HT1080 (cell line): ENCODE measurements at places on chromosomes 1 and 21. TPM values are rescaled to one million over a fixed set of nuclear protein-coding genes. Genes with fewer than 3 reads are reported as not detected.

The OR2L3 gene
- not detected in 2 replicates for total RNA-seq

The LCE2A gene
- total RNA-seq: 0.47 and 3.0 TPM in 2 replicates

The CFHR3 gene
- total RNA-seq: 0.20 and 0.76 TPM in 2 replicates

The PCP4 gene
- total RNA-seq: not detected in 2 replicates

The RASAL2 gene
- 28.7 and 29.7 TPM in 2 replicates for total RNA-seq

The ANKRD34A gene
- total RNA-seq: 0.94 and 1.1 TPM in 2 replicates

The REN gene
- total RNA-seq: not detected in 2 replicates

The CYP4B1 gene
- total RNA-seq: not detected in 2 replicates

The TNN gene
- total RNA-seq: 0.06 TPM in 1 of 2 replicates, not detected in the other

The CD101 gene
- 0.03 and 0.06 TPM in 2 replicates for total RNA-seq

The BACE2 gene
- total RNA-seq: 37.6 and 46.0 TPM in 2 replicates

The SH3GLB1 gene
- 27.4 and 41.4 TPM in 2 replicates for total RNA-seq

The OR10K2 gene
- total RNA-seq: not detected in 2 replicates

The TMEM51 gene
- 14.5 and 19.9 TPM in 2 replicates for total RNA-seq

The LAMTOR2 gene
- total RNA-seq: 67.1 and 78.0 TPM in 2 replicates

The MLLT11 gene
- total RNA-seq: 8.8 and 9.8 TPM in 2 replicates

The RXFP4 gene
- total RNA-seq: 0.55 TPM in 1 of 2 replicates, not detected in the other

The LGR6 gene
- 0.10 TPM in 1 of 2 replicates, not detected in the other for total RNA-seq

The ANGPTL7 gene
- not detected in 2 replicates for total RNA-seq

The TEKT2 gene
- total RNA-seq: not detected in 2 replicates

The MCOLN3 gene
- 3.7 and 4.1 TPM in 2 replicates for total RNA-seq

The TNFRSF1B gene
- total RNA-seq: 0.16 and 0.17 TPM in 2 replicates

The CATSPERE gene
- total RNA-seq: 0.10 TPM in 1 of 2 replicates, not detected in the other

The DCST1 gene
- 0.17 TPM in 1 of 2 replicates, not detected in the other for total RNA-seq

The ETV3L gene
- total RNA-seq: not detected in 2 replicates

The GNAT2 gene
- 0.13 and 0.43 TPM in 2 replicates for total RNA-seq

The SMG7 gene
- 14.3 and 19.0 TPM in 2 replicates for total RNA-seq

The TDRD10 gene
- not detected in 2 replicates for total RNA-seq

The NPHP4 gene
- 3.5 and 4.9 TPM in 2 replicates for total RNA-seq

The C1orf210 gene
- total RNA-seq: not detected in 2 replicates

The GUCA2B gene
- total RNA-seq: not detected in 2 replicates

The KIRREL1 gene
- 58.3 and 68.8 TPM in 2 replicates for total RNA-seq

The WDR77 gene
- total RNA-seq: 114 and 129 TPM in 2 replicates

The APCS gene
- total RNA-seq: not detected in 2 replicates

The SPRR5 gene
- total RNA-seq: not detected in 2 replicates

The AK2 gene
- 168 and 183 TPM in 2 replicates for total RNA-seq

The CD1D gene
- total RNA-seq: 0.69 and 0.73 TPM in 2 replicates

The SH2D5 gene
- total RNA-seq: 26.9 and 29.1 TPM in 2 replicates

The CCDC27 gene
- not detected in 2 replicates for total RNA-seq

The SAMD13 gene
- 0.47 and 0.79 TPM in 2 replicates for total RNA-seq

The OR10Z1 gene
- total RNA-seq: not detected in 2 replicates

The FAM163A gene
- total RNA-seq: not detected in 2 replicates

The TNFRSF9 gene
- 1.3 and 2.8 TPM in 2 replicates for total RNA-seq

The F3 gene
- 24.7 and 44.0 TPM in 2 replicates for total RNA-seq

The OR2T11 gene
- not detected in 2 replicates for total RNA-seq

The TNFSF18 gene
- 0.03 TPM in 1 of 2 replicates, not detected in the other for total RNA-seq

The LRRC47 gene
- total RNA-seq: 46.2 and 59.1 TPM in 2 replicates

The NBPF6 gene
- total RNA-seq: not detected in 2 replicates

The AMPD1 gene
- not detected in 2 replicates for total RNA-seq

The FABP3 gene
- total RNA-seq: not detected in 2 replicates

The INAVA gene
- not detected in 2 replicates for total RNA-seq

The FLG2 gene
- total RNA-seq: not detected in 2 replicates

The LCE3D gene
- not detected in 2 replicates for total RNA-seq

The EPHA8 gene
- not detected in 2 replicates for total RNA-seq

The RGS8 gene
- total RNA-seq: 0.05 TPM in 1 of 2 replicates, not detected in the other

The HSD3B2 gene
- total RNA-seq: not detected in 2 replicates
